Transverse colon (tissue), 4 donors: ENCODE measurements at places on chromosomes 7 and 10.

DNA sequence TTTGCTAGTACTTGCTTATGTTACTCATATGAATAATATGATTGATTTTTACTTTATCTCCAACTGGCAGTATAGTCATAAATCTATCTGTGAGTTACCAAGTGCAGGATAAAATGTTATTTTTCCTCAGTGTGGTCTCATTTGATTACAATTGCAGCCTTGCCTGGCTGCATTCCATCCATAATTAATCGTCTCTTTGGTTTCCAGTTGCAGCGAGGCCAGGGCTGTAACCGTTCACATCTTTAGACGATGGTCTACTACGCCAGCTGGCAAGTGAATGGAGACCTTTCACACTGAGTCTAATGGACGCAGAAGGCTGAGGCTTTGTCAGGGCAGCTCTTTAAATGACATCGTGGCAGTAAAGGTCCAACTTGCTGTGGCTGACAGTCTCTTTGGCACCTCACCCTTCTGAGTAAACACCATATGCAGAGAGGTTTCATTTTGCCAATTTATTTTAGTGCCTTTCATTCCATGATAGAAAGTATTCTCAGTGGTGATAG lies 84.0 kb downstream of the ARL4A start:
- peak; percentile 54 for DNase-seq

DNA sequence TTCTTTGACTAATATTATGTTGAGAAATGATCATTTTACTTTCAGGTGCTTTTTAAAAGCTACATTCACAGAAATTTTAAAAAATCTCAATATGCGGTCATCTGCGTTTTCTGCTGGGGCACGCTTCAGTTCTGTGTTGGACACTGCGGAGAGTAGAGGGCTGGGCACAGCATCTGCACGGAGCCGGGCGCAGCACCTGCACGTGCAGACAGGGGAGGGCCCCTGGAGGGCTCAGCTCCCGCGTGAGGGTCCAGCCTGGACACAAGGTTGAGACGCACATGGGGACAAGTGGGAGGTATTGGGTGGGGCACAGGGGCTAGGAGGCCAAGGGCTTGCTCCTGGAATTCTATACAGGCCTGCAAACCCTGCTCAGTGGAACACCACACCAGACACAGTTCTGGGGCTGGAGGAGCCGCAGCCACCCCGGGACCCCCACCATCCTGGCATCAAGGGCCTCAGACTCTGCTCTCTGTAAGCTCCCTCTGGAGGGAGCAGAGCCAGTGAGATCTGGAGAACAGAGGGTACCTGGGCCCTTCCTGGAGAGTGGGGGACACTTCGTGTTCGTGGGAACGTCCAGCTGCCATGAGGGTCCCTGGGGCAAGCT lies 20.4 kb upstream of the FAM20C start:
- DNase-seq, result no peak

DNA sequence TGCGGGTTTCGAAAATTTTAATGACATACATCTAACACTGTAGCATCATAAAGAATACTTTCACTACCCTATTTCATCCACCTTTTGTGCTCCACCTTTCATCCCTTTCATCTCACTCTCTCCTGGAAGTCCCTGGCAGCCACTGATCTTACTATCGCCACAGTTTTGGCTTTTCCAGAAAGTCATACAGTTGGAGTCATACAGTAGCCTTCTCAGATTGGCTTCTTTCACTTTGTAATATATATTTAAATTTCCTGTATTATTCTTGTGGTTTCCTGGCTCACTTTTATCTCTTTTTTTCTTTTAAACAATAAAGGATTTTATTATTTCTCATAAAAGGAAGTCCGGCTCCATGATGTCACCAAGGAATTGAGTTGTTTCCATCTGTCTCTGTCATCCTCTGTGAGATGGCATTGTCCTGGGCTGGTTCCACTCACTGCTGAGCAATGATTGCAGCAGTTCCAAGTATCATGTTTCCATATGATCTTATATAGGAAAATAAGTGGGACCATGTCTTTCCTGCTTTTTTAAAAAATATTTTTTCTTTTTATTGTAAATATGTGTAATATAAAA lies 626.3 kb downstream of the POM121L12 start:
- no peak for DNase-seq

GRCh38 chr10:3408603-3409365 lies 236.2 kb upstream of the PITRM1 start:
- DNase-seq, result no peak

GRCh38 chr7:18663321-18663720 lies 167.8 kb downstream of the HDAC9 start:
- DNase-seq, result no peak

GRCh38 chr7:112439476-112439875 lies 10.8 kb upstream of the IFRD1 start:
- no peak for DNase-seq

- DNase-seq, result no peak
Observed at GRCh38 chr10:103262229-103262628, 14.7 kb upstream of the INA start.

DNA sequence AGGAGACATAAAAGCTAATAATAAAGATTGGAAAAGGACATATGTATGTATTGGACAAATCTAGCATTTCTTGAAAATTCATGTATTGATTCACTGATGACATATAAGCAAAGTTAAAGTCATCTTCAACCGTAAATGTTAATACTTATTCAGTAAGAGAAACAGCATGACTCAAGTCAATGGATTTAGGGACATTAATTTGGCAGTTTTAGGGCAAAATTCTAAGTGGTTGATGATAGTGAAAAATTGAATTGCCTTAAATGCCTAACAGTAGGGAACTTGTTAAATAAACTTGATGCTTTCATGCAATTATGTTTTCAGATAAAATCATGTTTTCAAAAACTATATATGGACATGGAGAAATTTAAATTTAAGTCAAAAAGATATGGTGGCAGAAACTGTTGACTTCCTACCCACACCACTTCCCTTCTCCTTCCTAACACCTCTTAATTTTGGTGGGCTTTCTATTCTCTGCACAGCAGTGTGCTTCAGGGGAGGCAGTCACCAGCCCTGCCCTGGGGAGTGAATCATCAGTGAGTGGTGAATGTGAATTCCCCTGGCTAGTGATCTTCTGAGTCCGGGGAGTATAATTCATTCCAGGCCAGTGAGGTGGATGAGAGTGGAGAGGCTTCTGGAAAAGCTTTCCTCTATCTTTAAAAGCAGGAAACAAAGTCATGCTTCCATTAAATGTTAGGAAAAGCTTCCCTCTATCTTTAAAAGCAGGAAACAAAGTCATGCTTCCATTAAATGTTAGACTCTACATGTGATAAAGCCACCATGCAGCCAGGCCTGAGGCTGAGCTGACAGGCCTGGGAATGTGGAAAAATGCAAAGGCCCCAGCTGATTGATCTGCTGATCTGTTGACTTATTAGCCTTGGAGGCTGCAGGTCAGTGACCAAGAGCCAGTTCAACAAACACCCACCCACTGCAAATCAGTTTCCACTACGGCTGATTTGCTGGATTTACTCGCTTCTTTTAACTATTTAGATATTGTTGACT lies 25.2 kb upstream of the ITGB1 start:
- no peak for DNase-seq

DNA sequence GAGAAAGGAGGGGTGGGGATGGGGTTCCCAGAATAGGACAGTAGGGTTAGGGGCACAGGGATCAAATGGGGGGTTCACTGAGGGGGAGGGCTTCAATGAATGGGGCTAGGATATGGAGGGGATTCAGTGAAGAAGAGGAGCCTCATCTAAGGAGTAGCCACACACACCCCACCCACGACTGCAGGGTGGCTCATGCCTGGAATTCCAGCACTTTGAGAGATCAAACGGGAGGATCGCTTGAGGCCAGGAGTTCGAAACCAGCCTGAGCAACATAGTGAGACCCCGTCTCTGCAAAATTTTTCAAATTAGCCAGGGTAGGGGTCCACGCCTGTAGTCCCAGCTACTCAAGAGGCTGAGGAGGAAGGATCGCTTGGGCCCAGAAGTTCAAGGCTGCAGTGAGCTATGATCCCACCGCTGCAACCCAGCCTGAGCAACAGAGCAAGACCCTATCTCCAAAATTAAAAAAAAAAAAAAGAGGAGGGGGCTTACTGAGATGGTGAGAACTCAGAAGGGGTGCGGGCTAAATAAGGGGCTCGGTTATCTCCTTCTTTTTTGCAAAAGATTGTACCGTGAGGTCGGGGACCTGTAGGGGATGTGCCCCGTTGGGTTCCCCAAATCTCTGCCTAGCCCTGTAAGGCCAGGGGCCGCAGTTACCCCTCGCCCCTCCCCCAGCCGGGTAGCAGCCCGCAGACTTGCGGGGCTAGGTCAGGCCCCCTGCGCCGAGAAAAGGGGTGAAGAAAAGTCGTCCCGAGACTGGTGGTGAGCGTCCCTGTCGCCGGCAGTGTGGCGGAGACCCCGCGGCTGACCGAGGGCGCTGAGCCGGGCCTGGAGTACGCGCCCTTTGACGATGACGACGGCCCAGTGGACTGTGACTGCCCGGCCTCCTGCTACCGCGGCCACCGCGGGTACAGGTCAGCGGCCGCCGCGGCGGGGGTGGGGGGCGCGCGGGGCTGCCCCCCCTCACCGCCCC lies 43.1 kb upstream of the HSPB1 start:
- no peak for DNase-seq

DNA sequence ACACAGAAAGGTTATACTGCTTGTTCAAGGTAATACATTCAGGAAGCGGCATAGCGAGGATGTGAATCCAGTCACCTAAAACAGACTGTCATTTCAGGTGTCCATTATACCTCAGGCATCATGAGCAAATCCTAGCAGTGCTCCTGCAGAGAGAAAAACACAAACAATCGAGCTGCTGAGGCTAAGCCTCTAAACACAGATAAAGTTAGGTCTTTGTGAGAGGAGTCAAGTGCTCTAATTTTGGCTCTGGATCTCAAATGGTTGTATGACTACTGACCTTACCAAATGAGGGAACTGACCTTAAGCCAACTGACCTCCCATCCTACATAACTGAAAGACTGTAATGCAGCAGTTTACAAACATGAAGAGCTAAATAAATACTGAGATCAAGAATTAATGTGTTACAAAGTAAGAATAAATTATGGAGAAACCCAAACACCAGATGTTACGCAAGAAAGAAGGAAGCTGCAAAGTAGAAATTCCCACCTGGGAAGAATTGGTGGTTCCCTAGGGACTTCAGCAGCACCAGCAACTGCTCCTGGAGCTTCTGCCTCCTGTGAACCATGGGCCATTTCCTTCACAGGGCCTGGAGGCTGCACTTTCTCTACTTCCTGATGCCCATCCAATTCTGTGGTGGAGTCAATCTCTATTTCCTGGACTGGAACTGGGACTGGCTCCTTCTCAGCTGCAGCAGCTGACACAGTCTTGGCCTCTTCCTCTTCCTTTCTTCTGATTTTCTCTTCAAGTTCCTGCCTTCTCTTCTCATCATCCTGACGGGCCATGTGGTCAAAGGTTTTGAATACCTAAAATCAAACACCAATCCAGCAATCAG lies 5.8 kb downstream of the NUDCD3 start:
- no peak for DNase-seq

DNA sequence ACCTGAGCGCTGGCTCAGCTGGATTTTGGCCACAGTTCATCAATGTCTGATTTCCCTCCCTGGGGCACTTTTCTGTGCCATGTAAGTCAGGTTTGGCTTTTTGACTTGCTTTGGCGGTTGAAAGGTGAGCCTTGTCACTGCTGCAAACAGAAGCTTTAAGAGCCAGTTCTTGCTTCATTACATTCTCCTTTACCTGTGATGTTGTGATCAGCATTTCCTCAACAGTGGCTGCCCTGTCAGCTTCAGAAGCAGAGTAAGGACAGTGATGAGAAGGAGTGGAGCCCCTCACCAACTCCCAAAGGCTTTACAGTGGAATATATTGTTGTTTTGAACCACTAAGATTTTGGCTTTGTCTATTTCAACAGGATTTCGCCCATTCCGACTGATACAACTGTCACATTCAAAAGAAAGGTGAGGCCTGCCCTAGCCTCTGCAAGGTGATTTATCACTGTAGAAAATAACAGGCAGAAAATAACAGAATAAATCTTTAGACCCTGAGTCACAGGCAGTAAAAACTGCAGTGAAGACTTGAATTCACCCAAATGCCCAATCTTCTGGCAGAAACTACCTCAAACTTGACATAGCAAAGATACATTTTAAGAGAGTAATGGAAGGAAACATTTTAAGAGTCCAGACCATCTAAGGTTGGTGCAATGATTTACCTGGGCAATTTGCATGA lies 13.3 kb upstream of the DKK1 start:
- DNase-seq, result no peak

- DNase-seq, result no peak
Observed at GRCh38 chr7:35232994-35233393, 20.9 kb downstream of the TBX20 start.

DNA sequence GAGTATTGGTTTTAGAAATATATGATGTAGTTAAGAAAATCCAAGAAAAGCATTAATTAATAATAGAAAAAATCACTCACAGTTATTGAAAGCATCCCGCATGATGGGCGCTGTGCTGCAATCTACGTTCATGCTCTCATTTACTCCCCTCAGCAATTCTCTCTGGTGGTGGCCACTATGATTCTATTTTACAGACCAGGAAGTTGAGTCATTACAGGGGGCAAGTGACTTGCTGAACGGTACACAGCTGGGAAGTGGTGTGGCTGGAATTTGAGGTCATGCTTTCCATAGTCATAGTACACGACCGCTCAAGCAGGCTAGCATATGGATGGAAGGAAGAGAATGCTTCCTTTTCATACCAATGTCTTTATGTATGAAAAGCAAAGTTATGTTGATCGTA lies 117.4 kb downstream of the TES start:
- DNase-seq, result no peak

DNA sequence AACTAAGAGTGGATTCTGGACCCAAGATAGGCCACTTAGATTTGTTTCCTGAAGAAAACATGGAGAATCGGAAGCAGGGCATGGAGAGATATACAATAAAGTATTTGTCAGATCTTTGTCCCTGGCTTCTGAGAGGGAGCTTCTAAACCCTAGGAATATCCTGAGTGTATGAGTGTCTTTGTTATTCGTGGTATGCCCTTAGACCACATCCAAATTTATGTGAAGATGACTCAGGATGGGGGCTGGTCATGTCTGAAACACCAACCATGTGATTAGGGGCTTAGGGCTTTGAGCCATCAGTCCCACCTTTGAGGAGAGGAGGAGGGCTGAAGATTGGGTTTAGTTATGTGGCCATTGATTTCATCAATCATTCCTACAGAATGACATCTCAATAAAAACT lies 69.7 kb upstream of the PLPP4 start:
- no peak for DNase-seq

DNA sequence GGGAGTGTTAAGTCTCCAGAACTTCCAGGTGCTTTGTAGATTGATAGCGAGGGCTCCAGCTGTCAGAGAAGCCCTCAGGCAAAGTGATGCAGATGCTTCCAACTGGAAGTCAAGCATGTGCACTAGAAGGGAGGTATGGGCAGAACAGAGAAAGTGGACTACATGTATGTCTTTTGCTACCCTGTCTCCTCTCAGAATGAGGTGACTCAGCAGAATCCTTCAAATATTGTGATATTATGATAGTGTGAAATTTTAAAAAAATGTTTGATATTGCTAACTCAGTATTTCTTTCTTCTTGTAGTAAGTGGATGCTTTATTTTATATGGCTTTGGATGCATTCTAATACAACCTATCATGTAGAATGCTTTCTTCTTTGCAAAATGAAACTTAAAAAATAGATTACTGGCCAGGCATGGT lies 138.9 kb upstream of the SVIL start:
- no peak for DNase-seq
